ENCODE measurements at places on chromosomes 3 and 15.

- no peak for DNase-seq
These were observed 19.0 kb downstream of the SYNM start for GRCh38 chr15:99123713-99124451.

DNA sequence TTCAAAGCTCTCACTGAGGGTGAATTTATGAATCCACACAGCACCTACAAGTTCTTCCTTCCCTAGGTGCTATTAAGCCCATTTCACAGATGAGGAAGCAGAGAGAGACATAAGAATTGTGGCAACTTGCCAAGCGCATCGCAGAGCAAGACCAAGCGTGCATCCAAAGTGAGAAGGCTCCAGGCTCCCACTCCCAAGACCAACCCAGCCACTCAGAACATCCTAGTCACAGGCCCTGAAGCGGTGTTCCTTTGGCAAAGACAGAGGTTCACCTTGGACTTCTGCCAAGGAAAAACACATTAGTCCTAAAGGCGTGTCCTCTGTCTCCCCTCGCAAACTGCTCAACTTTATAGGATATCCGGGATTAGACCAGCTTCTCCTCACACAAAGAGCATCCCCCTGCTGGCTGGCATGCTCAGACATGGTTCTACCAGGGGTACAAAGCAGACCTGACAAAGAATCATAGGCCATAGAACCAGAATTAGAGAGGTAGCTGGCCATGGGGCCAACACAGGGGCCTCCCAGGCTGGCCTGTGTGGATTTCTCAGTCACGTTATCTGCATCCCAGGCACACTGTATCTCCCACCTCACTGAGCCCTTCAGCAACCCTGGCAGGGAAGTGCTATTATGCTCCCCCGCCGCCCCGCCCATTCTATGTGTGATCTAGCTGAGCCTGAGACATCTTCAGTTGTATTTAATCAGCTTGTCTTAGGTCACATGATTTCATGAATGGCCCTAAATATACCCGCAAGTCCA is 160.2 kb downstream of the FOXP1 start:
- DNase-seq = peak; percentile 56

- DNase-seq = no peak
These were observed 127.4 kb downstream of the PCCB start for GRCh38 chr3:136377508-136377907.

DNA sequence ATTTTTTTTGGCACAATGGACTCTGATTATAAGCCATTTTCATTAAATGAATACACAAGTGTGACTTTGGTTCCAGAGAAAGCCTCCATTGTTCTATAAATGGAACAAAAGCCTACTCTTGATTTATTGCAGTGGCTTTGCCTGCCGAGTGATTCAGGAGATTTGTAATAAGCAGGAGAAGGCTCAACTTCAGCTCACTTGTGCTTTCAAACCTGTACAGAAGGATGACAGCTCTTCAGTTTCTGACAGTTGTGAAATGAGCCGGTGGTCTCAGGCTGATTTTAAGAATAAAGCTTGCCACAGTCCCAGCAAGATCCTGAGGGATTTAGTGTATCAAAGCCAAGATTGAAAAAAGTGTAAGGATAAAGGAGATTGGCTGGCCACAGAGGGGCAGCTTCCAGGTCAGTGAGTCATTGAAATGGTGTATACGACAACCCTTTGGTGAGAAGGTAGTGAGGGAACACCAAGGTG is 438.8 kb upstream of the TGFBR2 start:
- no peak for DNase-seq

- DNase-seq = peak; percentile 22
These were observed 21.7 kb downstream of the CSNK1G1 start for GRCh38 chr15:64333986-64334929.

DNA sequence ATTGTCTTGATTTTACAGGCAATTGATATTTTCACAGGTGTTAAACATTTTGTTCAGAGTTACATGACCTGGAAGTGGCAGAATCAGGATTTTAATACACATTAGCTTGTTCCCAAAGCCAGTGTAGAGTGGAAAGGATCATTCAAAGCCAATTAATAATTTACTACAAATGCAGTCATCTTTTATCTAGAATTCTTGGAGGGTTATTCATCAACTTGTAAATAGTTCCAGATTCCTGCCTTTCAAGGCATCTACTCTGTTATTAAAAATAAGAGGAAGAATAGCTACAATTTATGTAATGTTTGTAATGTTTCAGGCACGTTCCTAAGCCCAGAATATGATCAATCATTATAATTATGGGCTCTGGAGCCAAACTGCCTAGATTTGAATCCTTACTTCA is 358.5 kb downstream of the ZNF385D start:
- DNase-seq = no peak

- DNase-seq = no peak
These were observed 857.3 kb downstream of the FHIT start for GRCh38 chr3:60393946-60394345.

- DNase-seq = no peak
These were observed 233.3 kb downstream of the NLGN1 start for GRCh38 chr3:173630849-173631248.

GRCh38 chr3:25856902-25857518 is 67.1 kb downstream of the OXSM start:
- peak; percentile 16 for DNase-seq

- no peak for DNase-seq
These were observed 59.8 kb downstream of the SH3BP5 start for GRCh38 chr3:15272426-15273196.

GRCh38 chr3:171248426-171249111 is 211.6 kb downstream of the TNIK start:
- no peak for DNase-seq

GRCh38 chr3:63092515-63092914 is 185.6 kb upstream of the SYNPR start:
- no peak for DNase-seq

GRCh38 chr3:46022909-46023785 is 4.1 kb downstream of the XCR1 start:
- no peak for DNase-seq

DNA sequence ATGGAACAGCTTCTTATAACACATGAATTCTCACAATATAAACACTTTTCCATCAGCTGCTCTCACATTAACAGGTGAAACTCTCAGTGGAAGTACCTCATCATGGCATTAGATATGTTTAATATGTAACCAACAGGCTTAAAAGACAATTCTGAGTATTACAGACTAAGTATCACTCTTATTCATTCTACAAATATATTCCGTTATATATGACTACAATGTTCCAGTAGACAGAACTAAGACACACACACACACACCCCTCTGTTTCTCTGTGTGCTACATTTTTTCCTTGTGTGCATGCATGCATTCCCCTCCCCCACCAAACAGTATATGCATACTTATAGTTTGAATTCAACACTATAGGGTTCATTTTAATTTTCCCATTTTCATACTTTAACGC is 32.4 kb downstream of the MRPL3 start:
- DNase-seq = no peak
